Foreskin keratinocyte (primary cell): ENCODE measurements at places on chromosomes 6 and 20.

GRCh38 chr6:154768280-154768679, 35.1 kb downstream of the SCAF8 start:
- DNase-seq, result no peak

- DNase-seq, result peak; percentile 53
Measured at GRCh38 chr6:154509421-154510143, 903 bp downstream of the CNKSR3 start.

DNA sequence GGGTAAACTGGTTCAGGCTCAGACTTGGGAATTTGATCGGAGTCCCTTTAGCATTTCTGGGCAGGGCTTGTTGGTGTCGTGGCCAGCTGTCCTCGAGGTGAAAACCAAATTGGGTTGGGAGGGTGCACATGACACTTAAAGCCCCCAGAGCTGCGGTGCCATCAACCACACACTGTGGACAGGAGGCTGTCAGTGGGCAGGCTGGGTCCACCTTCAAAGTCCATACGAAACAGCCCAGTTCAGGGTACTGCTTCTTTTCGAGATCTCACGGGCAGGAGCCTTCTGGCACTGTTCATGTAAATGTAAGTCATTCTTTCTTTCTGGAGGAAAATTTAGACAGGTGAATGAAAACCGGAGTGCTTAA, 7.0 kb downstream of the SYNJ2 start:
- DNase-seq, result no peak

- no peak for DNase-seq
Measured at GRCh38 chr20:62860391-62860923, 1.2 kb downstream of the TCFL5 start.

- DNase-seq, result no peak
Measured at GRCh38 chr6:156060013-156060412, 604.4 kb upstream of the NOX3 start.

DNA sequence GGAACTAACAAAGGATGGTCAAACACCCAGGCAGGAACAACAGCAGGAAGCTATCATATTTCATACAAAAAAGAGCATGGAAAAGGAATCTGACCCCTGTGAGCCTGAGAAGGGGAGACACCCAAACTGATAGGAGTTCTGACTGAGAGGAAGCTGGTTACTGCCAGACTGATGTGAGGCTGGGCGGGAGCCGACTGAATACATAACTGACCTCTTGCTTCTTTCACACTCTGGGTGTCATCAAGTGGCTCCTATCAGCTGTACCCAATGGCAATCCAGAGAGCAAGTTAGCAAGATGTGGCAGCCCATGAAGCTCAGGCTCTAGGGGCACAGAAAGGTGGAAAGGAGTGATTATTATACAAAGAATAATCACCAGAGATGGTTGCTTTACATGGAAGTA, 795.1 kb upstream of the HS3ST5 start:
- no peak for DNase-seq

DNA sequence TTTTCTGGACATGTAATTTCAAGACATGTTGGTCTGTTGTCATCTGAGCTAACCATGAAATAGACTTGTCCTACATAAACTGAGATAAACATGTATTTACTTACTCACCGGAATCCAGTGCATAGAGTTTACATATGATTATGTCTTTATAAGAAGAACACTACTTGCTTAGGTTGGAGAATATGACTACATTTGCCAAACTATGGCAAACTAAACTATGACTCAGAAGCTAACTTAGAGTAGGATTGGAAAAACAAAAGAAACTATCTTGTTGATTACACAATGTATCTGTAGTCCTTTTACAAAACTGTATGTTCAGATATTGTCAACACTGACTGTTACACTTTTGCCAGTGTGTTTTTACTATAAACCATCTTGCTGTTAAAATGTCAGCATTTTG, 113.3 kb downstream of the CRYBG1 start:
- DNase-seq, result peak; percentile 52
